ENCODE measurements at places on chromosomes 12 and 14. TPM values are rescaled to one million over a fixed set of nuclear protein-coding genes. Genes with fewer than 3 reads are reported as not detected.
A peak's percentile ranks its signal among the peaks of the same experiment; 100 is the strongest.

OR5AU1 gene
- total RNA-seq = not detected

B4GALNT1 gene
- total RNA-seq = 0.78 TPM

CGRRF1 gene
- 11.4 TPM for total RNA-seq

ITGB7 gene
- total RNA-seq = 4.9 TPM

CYP27B1 gene
- total RNA-seq = 2.6 TPM

GALNT16 gene
- 5.6 TPM for total RNA-seq

PRPH gene
- not detected for total RNA-seq

ASIC1 gene
- 0.99 TPM for total RNA-seq

DNA sequence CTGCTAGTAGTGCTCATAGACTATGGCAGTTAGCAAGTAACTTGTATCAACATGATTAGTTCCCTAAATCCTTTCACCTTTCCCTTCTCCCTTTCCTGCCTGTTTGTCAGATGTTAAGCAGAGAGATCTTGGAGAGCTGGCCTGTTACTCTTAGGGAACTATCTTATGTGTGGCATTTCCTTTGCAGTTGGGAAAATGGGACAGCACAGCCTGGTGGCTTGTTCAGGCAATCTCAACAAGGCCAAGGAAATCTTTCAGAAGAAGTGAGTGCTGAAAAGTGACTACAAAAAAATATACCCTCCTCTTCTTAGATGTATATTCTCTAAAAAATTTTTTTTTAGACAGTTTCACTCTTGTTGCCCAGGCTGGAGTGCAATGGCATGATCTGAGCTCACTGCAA, 7.4 kb downstream of the PARP2 start:
- H3K27me3 ChIP-seq = no peaks in the 10 kb centered on the region
- no peak overlapping the region for H3K27ac ChIP-seq
- no peaks in the 10 kb centered on the region for H3K4me1 ChIP-seq
- no peaks in the 10 kb centered on the region for H3K36me3 ChIP-seq
- no peak overlapping the region for H3K4me3 ChIP-seq

GRCh38 chr14:56918849-56919574, 108.7 kb upstream of the OTX2 start:
- no peaks in the 10 kb centered on the region for H3K27me3 ChIP-seq
- H3K36me3 ChIP-seq = no peaks in the 10 kb centered on the region
- DNase-seq = no peak
- no peak overlapping the region for H3K27ac ChIP-seq

DNA sequence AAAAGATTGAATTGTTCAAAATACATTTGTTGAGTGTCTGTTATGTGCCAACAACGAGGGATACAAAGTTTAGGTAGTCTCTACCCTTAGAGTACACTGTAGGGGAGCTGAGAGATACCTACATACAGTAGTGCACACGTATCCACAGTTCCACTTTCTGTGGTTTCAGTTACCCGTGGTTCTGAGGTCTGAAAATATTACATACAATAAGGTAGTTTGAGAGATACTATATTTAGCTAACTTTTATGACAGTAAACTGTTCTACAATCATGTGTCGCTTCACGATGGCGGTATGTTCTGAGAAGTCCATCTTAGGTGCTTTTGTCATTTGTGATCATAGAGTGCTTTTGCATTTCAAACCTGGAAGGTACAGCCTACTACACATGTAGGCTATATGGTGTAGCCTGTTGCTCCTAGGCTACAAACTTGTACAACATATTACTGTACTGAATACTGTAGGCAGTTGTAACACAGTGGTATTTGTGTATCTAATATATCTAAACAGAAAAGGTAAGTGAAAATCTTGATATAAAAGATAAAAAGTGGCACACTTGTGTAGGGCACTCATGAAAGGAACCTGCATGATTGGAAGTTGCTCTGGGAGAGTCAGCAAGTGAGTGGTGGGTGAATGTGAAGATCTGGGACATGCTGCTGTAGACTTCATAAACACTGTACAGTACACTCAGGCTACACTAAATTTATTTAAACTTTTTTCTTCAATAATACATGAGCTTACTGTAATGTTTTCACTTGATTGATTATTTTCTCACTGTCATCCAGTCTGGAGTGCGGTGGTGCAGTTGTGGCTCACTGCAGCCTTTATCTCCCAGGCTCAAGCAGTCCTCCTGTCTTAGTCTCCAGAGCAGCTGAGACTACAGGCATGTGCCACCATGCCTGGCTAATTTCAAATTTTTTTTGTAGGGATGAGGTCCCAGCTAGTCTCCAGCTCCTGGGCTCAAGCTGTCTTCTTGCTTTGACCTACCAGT, 4.0 kb downstream of the CPSF6 start:
- H3K4me1 ChIP-seq = peaks cover 64% of the 10 kb centered on the region
- no peaks in the 10 kb centered on the region for H3K36me3 ChIP-seq
- no peak overlapping the region for H3K27ac ChIP-seq
- no peak for DNase-seq
- no peaks in the 10 kb centered on the region for H3K27me3 ChIP-seq

DNA sequence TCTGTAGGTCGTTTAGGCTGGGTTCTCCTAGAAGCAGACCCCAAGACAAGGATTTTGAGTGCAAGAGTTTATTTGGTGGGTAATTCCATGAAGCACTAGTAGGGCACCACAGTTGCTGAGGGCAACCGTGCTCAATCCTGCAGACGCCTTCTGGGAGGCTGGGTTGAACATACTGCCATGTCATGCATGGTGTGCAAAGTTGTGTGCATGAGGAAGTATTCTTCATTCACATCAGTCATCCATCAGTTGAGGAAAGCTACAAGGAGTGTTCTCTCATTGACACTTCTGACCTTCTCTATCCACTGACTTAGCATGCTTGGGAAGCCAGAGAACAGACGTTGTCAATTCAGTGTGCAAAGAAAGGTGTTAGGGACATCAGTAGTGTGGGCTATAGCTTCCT, 179.2 kb downstream of the PTPN11 start:
- no peaks in the 10 kb centered on the region for H3K27me3 ChIP-seq
- no peaks in the 10 kb centered on the region for H3K4me1 ChIP-seq
- no peak overlapping the region for H3K4me3 ChIP-seq
- no peaks in the 10 kb centered on the region for H3K36me3 ChIP-seq
- H3K27ac ChIP-seq = no peak overlapping the region

DNA sequence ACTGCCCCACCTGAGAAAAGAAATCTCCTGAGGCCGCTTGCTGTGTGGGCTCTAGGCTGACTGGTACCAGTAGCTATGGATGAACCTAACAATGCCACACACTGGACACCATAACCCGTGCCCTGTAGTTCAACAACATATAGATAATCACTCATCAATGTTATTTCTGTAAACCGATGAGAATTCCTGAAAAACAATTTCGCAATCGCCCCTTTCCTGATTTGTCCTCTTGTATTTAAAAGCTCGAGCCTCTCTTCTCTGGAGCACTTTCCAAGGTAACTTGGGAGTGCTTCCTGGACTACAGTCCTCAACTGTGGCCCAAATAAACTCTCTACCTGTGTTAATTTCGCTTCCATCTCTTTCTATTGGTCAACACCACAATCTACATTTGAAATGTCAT, 26.1 kb upstream of the PPP2R5C start:
- peaks cover 18% of the 10 kb centered on the region for H3K4me1 ChIP-seq
- H3K36me3 ChIP-seq = no peaks in the 10 kb centered on the region
- no peaks in the 10 kb centered on the region for H3K27me3 ChIP-seq
- H3K4me3 ChIP-seq = no peak overlapping the region

- peaks cover 19% of the 10 kb centered on the region for H3K4me1 ChIP-seq
- DNase-seq = no peak
- H3K36me3 ChIP-seq = peaks cover 2% of the 10 kb centered on the region
- H3K4me3 ChIP-seq = peak overlapping the region; percentile 56
- H3K27ac ChIP-seq = peak overlapping the region; percentile 78
Measured at GRCh38 chr12:66129934-66130266, 650 bp downstream of the LLPH start.

DNA sequence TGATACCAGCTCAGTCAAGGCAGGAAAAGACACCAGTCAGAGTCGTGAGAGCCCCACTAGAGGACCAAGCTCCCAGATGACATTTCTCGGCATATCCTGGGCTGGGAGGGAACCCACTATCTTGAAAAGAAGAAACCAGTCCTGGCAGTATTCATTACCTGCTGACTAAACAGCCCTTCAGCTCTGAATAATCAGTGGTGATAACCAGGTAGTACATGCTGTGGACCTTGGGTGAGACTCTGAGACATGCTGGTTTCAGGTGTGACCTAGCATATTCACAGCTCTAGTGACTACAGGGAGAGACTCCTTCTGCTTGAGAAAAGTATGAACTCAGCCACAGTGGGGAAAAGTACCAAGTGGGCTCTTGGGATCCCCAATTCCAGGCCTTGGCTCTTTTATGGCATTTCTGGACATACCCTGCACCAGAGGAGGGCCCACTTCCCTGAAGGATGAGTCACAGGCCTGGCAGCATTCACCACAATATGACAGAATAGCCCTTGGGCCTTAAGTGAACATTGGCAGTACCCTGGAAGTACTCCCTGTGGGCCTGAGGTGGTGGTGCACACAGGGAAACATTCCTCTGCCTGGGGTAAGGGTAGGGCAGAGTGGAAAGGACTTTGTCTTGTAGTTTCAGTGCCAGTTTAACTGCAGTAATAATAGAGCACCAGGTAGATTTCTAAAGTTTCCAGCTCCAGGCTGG, 82.6 kb upstream of the SLC38A4 start:
- no peaks in the 10 kb centered on the region for H3K4me1 ChIP-seq
- H3K36me3 ChIP-seq = no peaks in the 10 kb centered on the region
- H3K4me3 ChIP-seq = no peak overlapping the region
- H3K27ac ChIP-seq = no peak overlapping the region

Data from body of pancreas (tissue), 4 donors.